ENCODE measurements at places on chromosomes 3 and 15.

- no peak for DNase-seq
Observed at GRCh38 chr15:84761607-84762131, 13.3 kb downstream of the ZNF592 start.

DNA sequence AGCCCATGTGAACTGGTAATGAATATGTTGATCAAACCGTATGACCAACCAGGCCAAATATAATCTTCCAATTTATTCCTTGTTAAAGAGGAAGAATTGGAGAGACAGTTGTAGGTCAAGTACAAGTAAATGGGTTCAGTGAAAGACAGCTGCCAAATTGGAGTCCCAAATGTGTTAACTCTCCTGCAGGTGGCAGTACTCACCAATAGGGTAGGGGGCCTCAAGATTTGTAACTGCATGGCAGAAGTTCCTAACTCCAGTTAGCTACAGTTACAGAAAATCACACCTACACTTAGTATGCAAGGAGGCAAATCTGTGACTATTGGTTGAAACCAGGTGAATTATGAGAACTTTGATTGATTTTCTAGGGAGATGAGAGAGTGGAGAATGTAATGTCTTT lies 278.0 kb downstream of the ZBBX start:
- peak; percentile 4 for DNase-seq

GRCh38 chr15:99930696-99931095 lies 197.5 kb upstream of the LYSMD4 start:
- no peak for DNase-seq

DNA sequence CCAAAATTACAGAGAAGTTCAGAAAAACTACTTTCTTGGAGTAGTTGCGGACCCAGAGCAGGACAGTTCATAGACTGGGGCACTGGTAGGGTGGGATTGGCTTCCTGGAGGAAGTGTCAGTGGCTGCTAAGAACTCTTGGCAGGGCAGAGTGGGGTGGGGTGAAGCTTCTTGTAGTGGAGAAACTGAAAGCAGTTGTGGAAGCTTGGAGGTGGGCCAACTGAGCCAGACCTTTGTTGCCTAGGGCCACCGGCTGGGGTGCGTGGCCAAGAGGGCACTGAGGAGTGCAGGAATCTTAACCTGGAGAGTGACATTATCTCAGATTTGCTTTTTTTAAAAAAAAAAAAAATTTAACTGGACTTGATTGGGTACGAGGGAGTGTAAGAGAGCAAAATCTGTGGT lies 3.1 kb downstream of the KAT2B start:
- DNase-seq: peak; percentile 47

GRCh38 chr3:72131899-72132298 lies 347.0 kb upstream of the PROK2 start:
- no peak for DNase-seq

DNA sequence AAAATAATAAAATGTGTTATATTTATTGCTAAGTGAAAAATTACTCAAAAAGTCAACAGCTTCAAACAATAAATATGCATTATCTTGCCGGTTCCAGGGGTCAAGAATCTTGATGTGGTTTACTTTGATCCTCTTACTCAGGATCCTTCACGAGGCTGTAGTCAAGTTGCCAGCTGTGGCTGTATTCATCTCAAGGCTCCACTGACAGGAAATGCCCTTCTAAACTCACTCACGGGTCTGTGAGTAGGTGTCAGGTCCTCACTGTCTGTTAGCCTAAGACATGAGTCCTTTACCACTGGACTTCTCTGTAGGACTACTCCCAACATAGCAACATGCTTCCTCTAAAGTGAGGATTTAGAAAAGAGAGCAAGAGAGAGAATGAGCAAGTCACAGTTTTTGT lies 983.0 kb downstream of the SI start:
- DNase-seq: no peak

GRCh38 chr3:41317718-41318117 lies 118.4 kb downstream of the CTNNB1 start:
- no peak for DNase-seq

DNA sequence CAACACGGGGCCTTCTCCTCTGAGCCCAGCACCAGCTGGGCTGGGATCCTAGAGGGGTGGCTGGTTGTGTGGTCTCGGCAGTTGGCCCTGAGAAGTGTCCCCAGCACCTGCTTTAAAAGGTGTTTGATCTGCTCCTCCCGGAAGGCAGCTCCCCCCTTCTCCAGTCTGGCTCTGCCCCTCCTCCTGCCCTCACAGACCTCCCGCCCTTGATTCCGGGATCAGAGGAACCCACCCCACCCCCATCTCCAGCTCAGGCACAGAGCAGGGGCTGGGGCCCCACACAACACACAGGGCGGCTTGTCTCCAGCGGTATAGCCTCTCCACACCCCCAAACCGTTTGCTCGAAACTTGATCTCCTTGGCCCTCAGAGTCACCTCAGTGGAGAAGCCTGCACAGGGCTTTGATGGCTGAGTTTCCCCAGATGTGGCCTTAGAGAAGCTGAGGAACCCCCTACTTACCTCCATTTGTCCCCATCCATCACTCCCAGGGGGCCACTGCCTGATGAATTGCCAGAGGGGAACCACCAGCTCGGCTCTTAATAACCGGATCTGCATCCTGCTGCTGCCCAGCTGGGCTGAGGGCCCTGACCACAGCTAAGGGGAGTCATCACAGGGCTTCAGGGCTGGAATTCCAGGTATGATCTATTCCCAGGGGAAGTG lies 6.4 kb upstream of the STRA6 start:
- DNase-seq: no peak

GRCh38 chr3:85251766-85252165 lies 293.0 kb downstream of the CADM2 start:
- DNase-seq: no peak

Measured in inflammatory macrophage (primary cell).